ENCODE measurements at places on chromosomes 13 and 19.

GRCh38 chr19:15265850-15266248, 33.6 kb upstream of the EPHX3 start:
- DNase-seq, result no peak

DNA sequence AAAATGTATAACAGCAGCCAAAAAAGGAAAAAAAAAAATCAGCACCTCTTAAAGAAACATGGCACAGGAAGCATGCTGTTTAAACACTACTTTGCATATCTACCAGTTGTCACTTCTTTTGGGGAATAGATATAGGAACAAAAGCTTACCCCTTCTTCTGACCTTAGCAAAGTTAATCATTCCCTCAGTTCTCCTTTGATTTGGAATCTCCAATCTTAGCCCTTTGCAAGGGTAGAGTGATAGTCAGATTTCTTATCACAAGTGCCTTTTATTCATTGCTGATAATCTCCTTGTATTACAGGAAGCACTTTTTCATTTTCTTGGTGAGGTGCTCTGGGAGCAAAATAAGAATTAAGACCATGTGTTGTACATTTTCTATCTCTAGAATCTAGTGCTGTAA, 1327.6 kb downstream of the OLFM4 start:
- DNase-seq, result no peak

GRCh38 chr13:57823704-57824103, 192.2 kb downstream of the PCDH17 start:
- DNase-seq, result no peak

- DNase-seq, result no peak
These were observed 3.4 kb upstream of the ASPDH start for GRCh38 chr19:50516964-50517703.

DNA sequence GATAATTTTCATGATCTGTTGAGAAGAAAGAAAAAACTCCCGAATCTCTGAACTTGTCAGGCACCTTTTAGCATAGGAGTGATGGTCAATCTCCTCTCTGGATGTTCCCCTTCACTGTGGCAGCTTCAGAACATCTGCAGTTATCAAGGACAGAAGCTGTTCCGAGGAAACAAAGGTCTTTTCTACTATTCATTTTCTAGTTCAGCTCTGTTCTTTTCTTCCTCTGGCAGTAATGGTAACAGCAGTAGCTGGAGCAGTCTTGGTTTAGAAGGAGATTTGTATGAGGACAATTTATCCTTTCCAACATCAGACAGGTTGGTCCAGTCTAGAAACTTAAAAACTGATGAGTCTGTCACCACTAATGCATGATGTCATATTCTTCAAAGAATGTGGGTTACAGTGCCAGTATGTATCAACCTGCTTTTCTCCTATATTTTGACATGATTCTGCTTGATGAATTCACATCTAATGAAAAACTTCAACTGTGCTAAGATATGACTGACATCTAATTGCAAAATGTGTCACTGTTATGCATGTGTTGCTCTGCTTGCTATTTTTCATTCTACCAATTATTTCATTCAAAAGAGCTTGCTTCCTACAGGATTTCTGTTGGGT, 41.0 kb downstream of the AKAP11 start:
- no peak for DNase-seq

GRCh38 chr13:21219036-21219381, 42.6 kb downstream of the MRPL57 start:
- DNase-seq, result no peak

DNA sequence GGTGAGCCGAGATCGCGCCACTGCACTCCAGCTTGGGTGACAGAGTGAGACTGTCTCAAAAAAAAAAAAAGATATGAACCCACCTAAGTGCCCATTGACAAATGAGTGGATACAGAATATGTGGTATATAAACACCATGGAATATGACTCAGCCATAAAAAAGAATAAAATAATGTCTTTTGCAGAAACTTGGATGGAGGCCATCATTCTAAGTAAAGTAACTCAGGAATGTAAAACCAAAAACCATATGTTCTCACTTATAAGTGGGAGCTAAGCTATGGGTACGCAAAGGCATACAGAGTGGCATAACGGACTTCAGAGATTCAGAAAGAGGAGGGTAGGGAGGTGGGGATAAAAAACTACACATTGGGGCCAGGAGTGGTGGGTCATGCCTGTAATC, 29.5 kb downstream of the PLA2G4C start:
- no peak for DNase-seq

GRCh38 chr19:16160445-16160942, 12.8 kb downstream of the CIB3 start:
- DNase-seq, result no peak

GRCh38 chr19:14361824-14362223, 19.4 kb upstream of the ADGRE5 start:
- peak; percentile 76 for DNase-seq

GRCh38 chr19:6610934-6611852, 20.2 kb upstream of the CD70 start:
- no peak for DNase-seq

- no peak for DNase-seq
These were observed 226.7 kb downstream of the RFC3 start for GRCh38 chr13:34044660-34045080.

GRCh38 chr19:55050749-55051532, 12.0 kb downstream of the RDH13 start:
- DNase-seq, result no peak

GRCh38 chr13:30916991-30917390, 10.9 kb downstream of the MEDAG start:
- DNase-seq, result no peak

DNA sequence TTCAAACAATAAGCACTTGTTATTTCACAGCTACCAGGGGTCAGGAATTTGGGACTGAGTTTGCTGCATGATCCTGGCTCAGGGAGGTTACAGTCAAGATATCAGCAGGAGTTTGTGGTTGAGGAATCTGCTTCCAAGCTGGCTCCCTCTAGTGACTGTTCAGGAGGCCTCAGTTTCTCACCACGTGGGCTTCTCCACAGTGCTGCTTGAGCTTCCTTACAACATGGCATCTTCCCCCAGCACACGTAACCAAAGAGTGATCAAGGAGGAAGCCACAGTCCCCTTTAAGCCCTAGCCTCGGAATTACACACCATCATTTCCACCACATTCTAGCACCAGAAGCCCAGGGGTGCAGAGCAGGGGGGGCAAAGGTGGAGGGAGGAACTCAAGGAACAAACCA, 28.8 kb downstream of the CELF5 start:
- DNase-seq, result peak; percentile 15

DNA sequence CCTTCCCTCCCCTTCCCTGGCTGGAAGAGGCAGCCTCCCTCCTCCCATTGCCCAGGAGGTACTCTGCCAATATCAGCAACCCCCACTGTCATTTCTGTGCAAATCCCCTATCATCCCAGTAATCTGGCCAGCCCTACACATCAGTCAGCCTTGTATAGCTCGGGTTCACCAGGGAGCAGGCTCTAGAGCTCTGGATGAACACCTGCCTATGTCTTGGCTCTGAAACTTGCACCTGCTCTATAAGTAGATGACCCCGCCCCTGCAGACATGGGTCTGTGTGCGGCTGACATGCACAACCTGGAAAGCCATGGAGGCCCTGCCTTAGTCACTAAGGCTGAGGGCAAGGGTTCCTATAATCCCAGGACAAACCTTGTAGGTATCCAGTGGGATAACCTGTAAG, 1042.9 kb downstream of the UQCRFS1 start:
- DNase-seq, result no peak

DNA sequence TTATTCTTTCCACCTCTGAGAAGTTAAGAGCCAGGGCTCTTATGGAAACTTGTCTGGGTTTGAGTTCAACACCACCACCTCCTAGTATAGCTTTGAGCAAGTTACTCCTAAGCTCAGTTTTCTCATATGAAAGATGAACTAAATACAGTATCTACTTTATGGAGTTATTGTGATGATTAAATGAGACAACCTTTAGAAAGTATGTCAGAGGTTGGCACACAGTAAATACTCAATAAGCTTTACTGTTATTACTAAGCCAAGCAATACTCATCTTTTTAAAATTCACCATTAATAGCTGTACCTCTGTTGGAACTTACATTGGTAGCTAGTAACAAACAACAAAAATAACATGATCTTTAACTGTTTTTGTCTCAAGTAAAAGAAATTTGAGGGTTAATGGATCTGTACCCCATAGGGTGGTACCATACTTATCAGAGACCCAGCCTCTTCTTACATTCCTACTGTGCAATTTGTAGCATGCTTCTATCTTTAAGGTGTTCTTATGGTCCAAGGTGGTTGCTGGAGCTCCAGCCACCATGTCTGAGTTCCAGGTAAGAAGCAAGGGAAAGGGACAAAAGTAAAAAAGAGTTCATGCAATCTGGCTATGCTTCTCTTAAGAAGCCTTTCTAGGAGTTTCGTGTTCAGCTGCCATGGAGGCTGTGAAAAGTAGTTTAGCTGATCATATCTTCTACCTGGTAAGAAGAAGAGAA, 24.1 kb upstream of the NDFIP2 start:
- no peak for DNase-seq

- no peak for DNase-seq
These were observed 21.4 kb upstream of the SERP2 start for GRCh38 chr13:44352202-44352601.

- no peak for DNase-seq
These were observed 156.9 kb upstream of the ZNF536 start for GRCh38 chr19:30215248-30215647.

- no peak for DNase-seq
These were observed 19.9 kb upstream of the TINCR start for GRCh38 chr19:5587661-5588060.

GRCh38 chr13:41547251-41548000, 90.1 kb downstream of the RGCC start:
- DNase-seq, result no peak

DNA sequence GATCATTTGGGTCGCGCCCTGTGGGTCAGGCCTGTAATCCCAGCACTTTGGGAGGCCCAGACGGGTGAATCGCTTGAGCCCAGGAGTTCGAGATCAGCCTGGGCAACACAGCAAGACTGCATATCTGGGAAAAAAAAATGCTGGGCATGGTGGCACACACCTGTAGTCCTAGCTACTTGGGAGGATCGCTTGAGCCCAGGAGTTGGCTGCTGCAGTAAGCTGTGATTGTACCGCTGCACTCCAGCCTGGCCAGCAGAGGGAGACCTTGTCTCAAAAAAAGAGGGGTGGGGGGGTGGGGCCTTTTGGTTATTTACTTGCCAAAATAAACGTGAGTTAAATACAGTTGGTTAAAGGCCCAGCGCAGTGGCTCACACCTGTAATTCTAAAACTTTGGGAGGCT, 9.8 kb upstream of the ZNF544 start:
- DNase-seq, result peak; percentile 56

- DNase-seq, result no peak
These were observed 86.4 kb downstream of the EFNB2 start for GRCh38 chr13:106449096-106449495.

Measured in GM12865 (cell line).